ENCODE measurements at places on chromosomes 11 and 22.

- no peak for DNase-seq
Observed at GRCh38 chr11:43737201-43737590, 56.7 kb downstream of the HSD17B12 start.

DNA sequence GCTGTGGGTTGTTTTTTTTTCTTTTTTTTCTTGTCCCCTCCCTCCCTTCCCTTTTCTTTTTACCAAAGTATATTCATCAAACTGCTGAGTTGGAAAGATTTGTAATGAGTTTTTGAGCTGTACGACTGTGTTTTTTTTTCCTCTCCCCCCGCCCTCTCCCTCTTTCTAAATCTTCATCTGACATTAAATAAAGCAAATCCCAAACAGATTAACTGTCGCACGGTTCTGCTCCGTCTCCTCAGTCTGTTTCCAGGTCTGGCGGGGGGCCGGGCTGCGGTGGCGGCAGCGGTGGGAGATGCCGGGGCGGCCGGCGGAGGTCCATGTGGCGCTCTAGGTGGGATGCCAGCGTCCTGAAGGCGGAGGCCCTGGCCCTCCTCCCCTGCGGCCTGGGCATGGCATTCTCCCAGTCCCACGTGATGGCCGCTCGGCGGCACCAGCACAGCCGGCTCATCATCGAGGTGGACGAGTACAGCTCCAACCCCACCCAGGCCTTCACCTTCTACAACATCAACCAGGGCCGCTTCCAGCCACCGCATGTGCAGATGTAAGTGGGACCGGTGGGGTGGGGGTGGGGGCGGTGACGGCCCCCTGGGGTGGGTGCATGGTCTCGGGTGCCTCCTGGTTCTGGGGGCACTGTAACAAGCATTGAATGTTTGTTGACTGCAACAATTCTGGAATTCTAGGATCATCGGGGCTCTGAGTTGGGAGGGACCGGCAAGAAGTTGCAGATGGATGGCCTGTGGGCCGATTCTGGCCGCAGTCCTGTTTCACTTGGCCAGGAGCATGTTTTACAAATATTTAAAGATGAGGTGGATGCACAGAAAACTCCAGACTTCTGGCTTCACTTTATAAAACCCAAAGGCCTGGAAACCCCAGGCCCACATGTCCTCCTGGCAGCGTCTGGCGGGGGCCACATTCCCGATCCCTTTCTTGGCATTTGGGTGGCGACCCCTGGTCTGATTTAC is 13.1 kb downstream of the MPPED1 start:
- DNase-seq = no peak

DNA sequence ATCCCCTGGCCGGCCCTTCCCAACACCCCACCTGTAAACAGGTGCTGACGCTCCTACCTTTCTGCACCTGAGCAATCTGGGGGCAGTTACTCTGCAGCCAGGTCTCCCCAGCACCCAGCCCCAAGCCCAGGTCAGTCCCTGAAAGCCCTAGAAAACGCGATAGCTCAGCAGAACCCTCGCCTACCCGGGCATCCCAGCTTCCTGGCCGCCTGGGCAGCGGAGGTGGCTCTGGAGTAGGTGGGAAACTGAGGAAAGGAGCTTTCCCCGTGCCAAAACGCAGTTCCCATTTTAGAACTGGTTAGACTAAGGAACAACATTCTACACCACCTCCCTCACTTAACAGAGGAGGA is 445 bp downstream of the SYTL2 start:
- no peak for DNase-seq

- DNase-seq = no peak
Observed at GRCh38 chr11:119680541-119681360, 48.2 kb downstream of the NECTIN1 start.
